T-helper 17 cell (primary cell): ENCODE measurements at places on chromosomes 4 and X. TPM values are rescaled to one million over a fixed set of nuclear protein-coding genes. Genes with fewer than 3 reads are reported as not detected.

The YY2 gene
- total RNA-seq = 1.0 TPM

The CT45A9 gene
- not detected for total RNA-seq

The RTL3 gene
- not detected for total RNA-seq

The UGT2B17 gene
- total RNA-seq = not detected

The INTS6L gene
- total RNA-seq = 20.2 TPM

The NSUN7 gene
- not detected for total RNA-seq

The HDAC6 gene
- total RNA-seq = 83.4 TPM

The GSPT2 gene
- total RNA-seq = 3.7 TPM

The STS gene
- total RNA-seq = 1.1 TPM

The RHOXF1 gene
- total RNA-seq = 0.90 TPM

The GPR82 gene
- total RNA-seq = not detected

DNA sequence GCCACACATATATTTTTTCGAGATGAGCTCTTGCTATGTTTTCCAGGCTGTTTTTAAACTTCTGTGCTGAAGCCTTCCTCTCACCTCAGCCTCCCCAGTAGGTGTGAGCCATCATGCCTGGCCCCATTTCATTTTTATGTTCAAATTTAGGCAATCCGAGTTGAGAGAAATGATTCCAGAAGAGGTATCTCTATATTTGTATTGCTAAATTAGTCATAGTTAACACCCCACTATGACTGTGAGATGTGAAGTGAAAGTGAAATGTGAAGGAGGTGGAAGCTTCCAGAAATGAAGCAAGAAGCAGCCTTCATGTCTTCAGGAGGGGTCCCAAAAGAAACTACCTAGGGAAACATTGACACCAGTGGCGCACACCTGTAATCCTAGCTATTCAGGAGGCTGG lies 17.7 kb downstream of the APELA start:
- no peak for DNase-seq

GRCh38 chrX:153507484-153508178 lies 9.8 kb upstream of the ATP2B3 start:
- DNase-seq = peak; percentile 74

DNA sequence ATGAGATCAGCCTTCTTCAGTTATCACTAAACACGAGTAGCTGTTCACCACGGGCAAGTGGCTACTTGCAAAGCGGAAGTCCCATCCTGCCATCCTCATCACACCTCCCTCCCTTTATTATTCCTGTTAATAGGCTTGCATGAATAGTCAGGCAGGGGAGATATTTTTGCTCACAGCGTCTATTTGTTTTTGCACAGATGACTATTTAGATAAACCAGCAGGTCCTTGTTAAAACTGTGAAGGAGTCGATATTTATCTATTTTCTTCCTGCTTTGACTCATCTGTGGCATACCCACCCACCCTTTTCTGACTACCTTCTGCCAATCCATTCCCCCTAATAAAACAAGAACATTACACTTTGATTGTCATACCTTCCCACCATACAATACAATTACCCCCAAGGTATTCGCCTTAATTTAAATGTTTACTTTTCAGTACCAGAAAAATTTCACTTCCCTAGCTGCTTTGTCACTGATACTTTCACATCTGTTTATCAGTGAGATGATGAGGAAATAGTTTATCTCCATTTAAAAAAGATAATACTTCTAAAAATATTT lies 96.6 kb upstream of the BANK1 start:
- DNase-seq = no peak

- no peak for DNase-seq
Observed at GRCh38 chr4:173169178-173169427, 492 bp downstream of the GALNT7 start.

DNA sequence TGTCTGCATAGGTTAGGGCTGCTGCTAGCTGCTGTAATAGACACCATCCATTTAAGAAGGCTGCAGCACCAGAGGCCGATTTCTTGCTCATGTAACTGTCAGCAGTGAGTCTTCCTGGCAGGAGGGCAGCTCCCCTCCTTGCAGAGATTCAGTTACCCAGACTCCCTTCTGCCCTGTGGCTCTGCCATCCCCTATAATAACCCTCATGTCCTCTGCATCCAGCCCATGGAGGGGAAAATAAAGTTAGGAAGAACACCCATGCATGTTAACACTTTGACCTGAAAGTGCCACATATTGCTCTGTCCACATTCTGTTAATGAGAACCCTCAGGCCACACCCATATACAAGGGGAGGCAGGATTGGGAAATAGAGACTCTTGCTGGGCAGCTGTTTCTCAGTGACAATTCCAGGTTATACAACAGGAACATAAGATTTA lies 5.4 kb downstream of the STBD1 start:
- no peak for DNase-seq

DNA sequence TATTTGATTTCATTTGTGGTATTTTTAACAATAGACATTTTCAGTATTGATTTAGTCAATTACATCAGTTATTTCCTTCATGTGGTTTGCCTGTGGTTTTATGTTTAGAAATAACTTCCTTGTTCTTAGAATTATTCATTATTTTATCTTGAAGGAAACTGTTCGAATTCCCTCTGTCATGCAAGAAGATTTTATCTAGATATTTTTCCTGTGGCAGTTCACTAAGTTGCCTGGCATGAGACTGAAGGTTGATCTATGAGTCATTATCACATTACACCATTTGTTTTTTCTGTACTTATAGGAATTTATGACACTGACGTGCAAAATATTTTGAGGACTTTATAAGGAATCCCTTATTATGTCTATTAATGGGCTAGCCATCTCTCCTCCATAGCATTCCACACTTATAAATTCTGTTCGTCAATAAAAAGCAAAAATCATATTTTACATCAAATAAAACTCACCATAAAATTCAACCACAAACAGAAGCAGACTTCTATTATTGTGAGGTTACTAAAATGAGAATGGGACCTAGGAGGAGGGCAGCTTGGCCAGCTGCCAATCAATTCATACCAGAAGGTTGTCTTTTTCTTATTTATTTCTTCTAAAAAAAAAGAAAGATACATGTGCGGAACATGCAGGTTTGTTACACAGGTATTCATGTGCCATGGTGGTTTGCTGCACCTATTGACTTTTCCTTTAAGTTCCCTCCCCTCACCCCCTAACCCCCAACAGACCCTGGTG lies 179.0 kb downstream of the KCNIP4 start:
- DNase-seq = no peak

DNA sequence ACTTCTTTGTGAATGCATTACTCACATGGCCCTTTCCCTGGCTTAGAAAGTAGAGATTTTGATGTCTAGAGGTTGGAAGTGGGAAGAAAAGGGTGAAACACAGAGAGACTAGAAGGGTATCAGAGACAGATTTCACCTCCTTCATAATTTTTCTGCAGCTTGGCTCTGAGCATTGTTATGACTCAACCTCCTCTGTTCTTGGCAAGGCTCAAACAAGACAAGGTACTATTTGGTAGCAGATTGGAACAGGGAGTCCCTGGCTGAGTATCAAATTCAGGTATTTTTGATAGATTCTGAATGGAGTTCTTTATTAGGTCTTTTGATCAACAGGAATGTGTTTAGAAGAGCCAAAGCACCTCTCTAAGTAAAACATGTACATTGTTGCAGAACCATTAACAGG lies 146.3 kb upstream of the CHRDL1 start:
- DNase-seq = no peak

GRCh38 chr4:159534655-159535054 lies 431.8 kb downstream of the RAPGEF2 start:
- no peak for DNase-seq

GRCh38 chrX:134406356-134407064 lies 53.5 kb upstream of the HPRT1 start:
- DNase-seq = no peak

- no peak for DNase-seq
Observed at GRCh38 chr4:84327526-84327925, 171.6 kb downstream of the NKX6-1 start.

DNA sequence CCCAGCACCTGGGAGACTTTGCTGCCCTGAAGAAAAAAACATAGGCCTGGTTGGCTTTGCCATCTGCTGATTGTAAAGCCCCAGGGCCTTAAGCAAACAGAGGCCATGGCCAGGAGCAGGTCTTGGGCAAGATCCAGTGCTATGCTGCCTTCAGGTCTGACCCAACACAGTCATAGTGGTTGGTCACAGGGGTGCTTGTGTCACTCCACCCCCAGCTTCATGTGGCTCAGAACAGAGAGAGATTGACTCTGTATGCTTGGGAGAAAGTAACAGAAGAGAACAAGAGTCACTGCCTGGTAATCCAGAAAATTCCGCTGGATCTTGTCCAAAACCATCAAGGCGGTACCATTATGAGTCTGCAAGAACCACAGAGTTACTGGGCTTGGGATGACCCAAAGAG lies 24.4 kb upstream of the SMARCA5 start:
- no peak for DNase-seq

- DNase-seq = no peak
Observed at GRCh38 chr4:173247321-173247720, 78.7 kb downstream of the GALNT7 start.

DNA sequence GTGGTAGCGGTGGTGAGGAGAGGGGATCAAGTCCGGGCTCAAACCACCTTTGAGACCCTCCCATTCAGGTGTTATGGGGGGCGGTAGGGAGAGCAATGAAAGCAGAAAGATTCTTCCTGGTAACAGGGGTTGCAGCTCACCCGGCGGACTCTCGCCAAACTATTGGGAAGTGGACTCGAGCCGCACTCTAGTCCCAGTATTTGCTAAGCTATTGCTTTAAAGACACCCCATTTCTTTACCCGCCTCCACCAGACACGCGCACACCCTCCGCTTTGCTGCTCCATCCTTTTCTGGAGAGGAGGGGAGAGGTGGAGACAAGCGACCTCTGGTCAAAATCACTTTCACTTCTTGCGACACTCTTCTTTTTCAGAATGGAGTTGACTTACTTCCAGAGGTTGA lies 625 bp upstream of the GABRA4 start:
- DNase-seq = no peak

GRCh38 chrX:12898073-12898472 lies 8.3 kb upstream of the TLR8 start:
- no peak for DNase-seq

DNA sequence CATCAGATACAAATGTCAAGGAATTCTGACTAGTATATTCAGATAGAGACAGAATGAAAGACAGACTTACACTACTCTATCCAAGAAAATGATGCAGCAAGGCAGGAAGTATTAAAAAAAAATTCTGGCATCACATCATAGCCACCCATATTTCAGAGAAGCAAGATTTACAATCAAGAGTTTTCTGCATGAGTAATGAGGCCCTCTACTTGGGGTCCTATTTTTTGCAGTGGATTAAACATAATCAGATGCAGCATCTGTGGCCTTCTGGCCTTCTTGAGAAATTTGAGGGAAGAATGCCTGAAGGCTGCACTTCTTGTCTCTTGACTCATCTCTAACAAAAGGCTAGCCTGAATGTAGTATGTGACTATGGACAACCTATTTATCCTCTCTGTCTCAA lies 48.2 kb upstream of the SLIT2 start:
- DNase-seq = no peak

- no peak for DNase-seq
Observed at GRCh38 chr4:158025131-158025530, 147.7 kb downstream of the GASK1B start.

GRCh38 chrX:81377329-81377728 lies 175.4 kb downstream of the SH3BGRL start:
- no peak for DNase-seq
